ENCODE measurements at places on chromosomes 1 and 21.

- no peak for DNase-seq
Observed at GRCh38 chr1:168085401-168085872, 51.3 kb downstream of the GPR161 start.

- no peak for DNase-seq
Observed at GRCh38 chr1:15277447-15277838, 30.4 kb downstream of the FHAD1 start.

- no peak for DNase-seq
Observed at GRCh38 chr1:116254776-116255175, 118.3 kb upstream of the ATP1A1 start.

DNA sequence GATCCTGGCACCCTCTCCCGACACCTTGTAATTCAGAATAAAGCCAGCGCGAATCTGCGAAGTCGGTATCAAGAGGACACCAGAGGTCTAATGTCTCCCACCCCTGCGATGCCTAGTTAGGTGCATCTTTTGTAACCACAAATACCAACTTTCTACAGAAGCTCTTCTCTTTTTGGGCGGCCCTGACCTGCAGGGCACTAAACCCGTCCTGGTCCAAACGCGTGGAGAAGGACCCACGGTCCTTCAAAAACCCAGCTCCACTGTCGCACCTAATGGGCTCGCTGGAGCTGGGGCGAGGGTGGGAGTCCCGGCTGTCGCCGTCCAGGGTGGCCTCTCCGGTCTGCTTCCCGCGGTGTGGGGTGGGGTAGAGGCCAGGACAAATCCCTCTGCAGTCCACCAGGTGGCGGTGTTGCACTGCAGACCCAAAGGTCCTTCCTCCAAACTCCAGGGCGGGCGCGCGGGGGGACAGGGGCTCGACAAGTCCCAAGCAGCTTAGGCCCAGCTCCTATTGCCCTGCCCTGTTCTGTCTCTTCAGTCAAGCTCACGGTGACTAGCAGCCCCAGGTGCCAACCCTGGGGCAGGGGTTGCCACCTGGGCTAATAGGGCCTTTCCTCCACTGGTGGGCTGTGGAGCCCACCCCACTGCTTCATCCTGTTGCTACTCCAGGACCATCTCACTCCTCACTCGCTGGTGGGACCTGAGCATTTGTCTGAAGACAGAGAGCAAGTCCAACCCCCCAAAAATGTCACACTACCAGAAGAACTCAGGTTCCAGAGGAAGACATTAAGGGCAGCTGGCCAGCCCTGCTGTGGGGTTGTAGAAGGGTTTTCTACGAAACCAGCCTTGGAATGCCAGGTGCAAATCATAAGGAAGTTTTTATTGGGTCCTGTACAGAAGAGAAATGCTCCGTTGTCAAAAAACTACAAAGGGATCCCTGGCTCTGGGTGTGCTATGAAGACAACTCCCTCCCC, 2.8 kb downstream of the HES3 start:
- peak; percentile 55 for DNase-seq

GRCh38 chr1:978069-978834, 3.6 kb downstream of the PERM1 start:
- DNase-seq, result no peak

DNA sequence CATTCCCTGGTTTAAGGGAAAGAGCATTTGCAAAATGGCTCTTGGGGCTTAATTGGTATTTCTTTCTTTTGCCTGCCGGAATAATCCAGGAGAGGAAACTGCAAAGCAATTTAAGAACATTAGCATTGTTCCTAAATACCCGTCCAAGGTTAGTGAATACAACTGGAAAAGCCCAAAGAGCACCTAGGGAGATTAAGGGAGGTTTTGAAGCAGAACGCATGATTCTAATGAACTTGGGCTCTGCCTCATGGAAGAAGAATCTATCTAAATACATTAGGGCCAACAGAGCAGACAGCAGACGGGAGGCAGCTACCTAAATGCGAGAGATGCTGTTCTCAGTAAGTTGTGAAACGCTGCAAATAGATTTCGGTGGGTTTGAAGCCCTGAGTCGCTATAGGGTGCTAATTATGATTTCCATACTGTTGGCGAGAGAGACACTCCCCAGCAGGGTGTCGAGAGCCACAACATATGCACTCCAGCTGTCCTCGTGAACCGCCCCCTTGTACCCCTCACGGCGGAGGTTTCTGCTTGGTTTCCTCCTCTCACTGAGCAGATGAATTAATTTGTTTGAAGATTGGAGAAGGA, 326.7 kb upstream of the CAMK1G start:
- no peak for DNase-seq

DNA sequence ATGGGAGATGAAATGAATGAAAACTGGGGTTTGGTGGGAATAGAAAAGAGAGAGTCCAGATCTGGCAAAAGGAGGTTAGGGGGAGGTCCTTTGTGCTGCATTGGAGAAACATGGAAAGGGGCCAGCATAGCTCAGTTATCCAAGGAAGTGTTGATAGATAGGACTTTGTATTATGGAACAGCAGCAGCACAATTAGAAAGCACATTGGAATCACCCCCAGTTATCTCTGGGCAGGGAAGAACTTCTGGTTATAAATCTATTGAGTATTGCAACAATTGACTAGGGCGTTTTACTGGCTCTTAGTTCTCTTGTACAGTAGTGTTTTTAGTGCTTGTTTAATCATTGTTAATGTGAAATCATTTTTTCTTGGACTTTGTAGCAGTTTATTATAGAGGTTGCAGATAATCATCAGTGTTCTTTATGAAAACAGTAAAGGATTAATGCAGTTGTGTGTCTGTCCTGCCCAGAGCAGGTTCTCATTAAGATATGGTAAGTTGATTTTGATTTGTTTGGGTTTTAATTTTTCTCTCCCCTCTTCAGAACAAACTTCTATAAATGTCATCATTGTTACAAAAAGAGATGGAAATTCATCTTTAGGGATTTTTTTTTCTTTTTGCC, 76.6 kb downstream of the NR5A2 start:
- no peak for DNase-seq

DNA sequence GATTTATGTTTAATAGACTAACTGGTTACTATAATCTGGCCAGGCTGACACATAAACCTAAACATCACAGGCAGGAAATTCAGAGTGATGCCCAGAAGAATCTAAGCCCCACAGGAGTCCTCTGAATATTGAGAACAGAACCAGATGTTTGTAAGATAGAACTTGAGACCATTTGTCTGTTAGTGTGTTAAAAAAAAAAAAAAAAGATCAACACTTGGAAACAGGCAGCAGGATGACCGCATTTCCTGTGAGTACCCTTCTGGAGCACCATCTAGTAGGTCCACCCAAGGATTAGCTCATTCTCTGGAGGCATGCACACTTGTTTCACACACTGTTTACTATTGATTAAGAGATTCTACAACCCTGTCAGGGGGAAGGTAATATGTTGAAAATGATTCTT, 111.4 kb upstream of the VANGL1 start:
- DNase-seq, result peak; percentile 78

DNA sequence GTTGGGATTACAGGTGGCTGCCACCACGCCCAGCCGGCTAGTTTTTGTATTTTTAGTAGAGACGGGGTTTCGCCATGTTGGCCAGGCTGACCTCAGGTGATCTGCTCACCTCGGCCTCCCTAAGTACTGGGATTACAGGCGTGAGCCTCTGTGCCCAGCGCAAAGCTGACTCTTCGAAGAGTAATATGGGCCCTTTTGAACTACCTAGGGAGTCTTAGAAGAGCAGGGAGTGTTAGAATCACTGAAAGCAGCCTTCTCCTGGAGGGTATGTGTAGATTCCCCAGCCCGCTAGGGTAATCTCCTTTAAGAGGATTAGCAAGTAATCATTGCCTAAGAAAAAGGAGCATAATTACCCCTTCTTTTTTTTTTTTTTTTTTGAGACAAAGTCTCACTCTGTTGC, 6.5 kb upstream of the MAST2 start:
- no peak for DNase-seq

DNA sequence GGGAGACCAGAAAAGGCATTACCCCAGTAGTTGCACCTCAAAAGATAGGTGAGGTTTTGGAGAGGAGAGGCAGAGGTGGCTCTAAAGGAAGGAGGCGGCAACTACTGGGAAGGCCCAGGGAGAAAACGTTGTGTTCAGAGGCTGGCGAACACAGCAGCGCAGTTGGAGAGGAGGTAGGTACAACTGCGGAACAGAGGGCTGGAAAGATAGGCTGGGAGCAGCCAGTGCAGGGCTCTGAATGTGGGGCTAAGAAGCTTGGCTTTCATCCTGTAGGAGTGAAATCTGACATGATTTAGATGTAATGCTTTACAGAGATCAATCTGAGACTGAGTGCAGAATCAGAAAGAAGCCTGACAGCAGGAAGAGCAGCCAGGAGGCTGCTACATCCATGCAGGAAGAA, 13.0 kb downstream of the RIMS3 start:
- no peak for DNase-seq

DNA sequence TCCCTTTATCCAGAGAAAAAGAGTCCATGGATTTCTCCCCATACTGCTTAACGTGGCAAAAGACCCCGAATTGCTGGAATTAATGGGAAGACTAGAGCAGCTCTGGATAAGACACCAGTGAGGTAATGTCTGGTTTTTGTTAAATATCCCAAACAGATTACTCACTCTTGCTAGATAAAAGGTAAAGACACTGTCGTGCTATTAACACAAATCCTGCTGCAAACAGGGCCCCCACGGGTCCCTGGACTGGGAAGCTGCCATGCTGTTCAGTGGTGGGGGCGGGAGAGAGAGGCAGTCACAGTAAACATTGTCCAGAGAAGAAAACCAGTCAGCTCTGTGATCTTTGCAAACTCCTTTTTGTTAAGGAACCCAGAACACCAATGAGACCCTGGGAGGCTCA, 15.2 kb upstream of the SRP9 start:
- DNase-seq, result no peak

Measured in HCEC 1CT (cell line).